ENCODE measurements at places on chromosomes 16 and 17.
A peak's percentile ranks its signal among the peaks of the same experiment; 100 is the strongest.

DNA sequence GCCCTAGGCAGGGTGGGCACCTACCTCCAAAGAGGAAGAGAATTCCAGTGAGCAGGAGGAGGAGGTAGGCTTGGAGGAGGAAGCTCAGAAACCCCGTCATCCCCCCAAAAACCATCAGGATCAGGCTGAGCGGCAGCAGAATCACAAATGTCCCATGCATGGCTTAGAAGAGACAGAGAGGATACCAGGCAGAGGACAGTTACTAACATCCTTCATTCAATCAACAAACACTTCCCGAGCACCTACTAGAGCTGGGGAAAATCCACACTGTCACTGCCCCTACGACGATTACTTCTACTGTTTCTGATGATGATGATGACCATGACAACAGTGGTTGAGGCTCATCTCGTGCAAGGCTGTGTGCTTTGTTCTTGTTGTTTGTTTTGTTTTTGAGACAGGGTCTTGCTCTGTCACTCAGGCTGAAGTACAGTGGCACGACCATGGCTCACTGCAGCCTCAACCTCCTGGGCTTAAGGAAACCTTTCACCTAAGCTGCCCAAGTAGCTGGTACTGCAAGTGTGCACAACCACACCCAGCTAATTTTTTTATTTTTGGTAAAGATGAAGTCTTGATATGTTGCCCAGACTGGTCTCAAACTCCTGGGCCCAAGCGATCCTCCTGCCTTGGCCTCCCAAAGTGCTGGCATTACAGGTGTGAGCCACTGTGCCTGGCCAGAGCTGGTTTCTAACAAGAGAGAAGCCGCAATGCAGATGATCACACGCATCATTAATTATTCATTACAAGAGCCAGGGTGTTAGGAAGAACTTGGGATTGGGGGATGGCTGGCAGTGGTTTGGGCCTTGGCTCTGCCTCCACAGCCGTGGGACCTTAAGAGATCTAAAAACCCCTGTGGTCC, 18.0 kb downstream of the TMEM114 start:
- no peak for DNase-seq

DNA sequence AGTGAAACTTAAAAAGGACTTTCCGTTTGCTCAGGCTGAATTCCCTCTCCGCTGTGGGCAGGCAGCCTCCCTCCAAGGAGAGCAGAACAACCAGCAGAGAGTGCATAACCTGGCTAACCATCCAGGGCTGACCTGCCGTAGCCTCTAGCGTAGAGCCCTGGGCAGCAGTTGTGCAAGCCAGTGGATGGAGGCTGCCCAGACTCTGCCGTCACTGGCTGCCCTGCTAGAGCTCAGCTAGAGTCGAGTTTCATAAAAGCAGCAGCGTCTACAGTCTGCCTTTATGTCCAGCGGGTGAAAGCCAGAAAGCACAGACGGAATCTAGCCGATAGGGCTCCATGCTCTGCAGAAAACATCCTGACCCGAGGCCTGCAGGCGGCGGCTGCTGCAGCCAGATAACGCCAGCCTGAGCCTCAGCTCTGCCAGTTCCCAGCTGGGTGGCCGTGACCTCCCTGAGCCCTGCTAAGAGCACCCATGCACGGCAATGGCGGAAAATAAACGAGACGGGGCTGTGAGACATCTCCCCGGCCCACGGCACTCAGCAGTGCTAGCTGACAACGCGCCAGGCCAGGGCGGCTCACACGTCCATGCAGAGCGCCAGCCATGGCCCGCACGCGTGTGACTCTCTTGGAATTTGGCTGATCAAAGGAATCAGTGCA, 231.3 kb downstream of the ENGASE start:
- no peak for DNase-seq

DNA sequence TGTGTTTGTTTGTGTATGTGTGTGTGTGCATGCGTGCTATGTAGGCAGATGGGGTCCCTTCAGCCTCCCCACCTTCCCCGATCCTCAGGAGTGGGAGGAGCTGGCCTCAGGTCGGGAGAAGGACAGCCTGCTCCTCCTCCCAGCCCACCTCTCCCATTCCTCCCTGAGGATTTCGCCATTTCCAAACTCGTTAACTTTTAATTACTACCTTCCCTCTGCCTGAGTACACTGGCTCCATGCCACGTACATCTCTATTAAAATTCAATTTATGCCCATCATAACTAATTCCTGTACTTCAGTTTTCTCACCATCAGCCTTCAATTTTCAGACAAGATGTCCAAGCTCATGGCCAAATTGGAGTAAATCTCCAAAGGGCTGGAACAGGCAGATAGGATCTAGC, 148.6 kb downstream of the SDK2 start:
- DNase-seq = no peak

DNA sequence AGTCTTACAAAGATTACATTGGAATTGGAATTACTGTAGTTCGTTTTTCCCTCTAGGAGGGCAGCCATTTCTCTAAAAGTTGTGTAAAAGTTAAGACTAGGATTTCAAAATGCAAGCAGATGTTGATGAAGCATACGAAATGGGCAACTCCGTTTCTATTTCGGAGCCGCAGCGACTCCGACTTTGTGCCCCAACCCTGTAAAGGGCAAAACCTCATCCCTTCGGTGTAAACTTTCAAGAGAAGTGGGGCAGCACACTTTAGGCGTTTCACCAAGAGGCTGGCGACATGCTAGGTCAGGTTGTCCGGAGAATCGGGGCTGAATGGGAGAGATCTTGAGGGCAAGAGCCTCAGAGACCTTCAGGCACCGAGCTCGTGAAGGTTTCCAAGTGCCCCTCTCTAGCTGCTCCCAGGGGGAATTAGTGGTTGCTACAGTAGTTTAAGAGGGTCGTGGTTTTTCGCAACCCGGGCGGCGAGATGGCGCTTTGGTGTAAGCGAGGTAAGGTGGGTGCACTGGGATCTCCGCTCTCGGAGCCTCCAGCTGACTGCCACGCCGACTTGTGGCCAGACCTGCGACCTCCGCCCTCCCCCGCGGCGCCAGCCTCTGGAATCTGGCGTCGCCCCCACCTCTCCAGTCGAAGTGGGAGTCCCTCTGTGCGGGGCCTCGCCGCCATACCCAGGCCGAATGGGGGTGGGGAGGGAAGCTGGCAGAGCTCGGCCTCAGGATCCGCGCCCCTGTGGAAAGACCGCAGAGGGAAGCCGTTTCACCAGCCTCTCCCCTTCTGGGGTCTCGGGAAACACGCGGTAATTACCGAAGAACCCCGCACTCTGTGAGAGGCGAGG, 1.0 kb upstream of the HEXIM2 start:
- DNase-seq = peak; percentile 43

DNA sequence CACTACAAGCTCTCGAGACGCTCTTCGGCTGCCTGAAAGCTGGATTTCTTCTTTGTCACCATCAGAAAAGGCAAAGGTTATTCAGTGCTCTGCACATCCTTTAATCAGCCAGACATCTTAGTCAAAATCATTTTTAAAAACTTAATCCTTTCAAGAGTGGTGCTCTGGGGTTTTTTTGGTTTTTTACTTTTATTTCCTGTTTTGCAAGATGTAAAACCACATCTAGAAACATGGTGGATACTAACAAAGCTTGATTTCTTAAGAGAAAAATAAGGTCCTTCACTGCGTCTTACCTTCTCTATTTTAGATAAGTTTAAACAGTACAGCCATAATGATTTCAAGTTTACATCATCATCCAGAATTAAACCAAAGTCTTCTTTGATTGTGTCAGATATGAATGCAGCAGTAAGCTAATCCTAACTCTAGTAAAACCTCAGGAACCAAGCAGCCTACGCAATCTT, 6.3 kb downstream of the ANKRD11 start:
- no peak for DNase-seq

DNA sequence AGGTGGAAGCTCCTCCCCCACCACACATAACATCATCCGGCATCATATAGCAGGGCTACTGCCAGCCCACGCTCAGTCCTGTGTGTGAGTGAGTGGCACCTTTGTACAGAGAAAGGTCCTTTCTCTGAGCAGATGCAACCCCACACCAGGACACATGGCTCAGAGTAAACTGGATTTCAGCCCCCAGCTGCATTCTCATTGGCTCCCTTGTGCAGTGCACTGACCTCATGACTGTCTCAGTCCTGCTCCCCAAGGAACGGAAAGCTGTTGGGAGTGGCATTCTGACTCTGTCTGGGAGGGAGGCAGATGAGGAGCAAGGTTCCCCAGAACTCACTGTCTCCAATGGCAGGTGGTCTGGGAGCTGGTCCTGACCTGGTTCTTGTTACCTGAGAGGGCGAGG, 244.1 kb downstream of the PHKB start:
- no peak for DNase-seq

- no peak for DNase-seq
Measured at GRCh38 chr16:4321286-4322120, 5.6 kb downstream of the GLIS2 start.

GRCh38 chr17:51508048-51508447, 247.7 kb downstream of the UTP18 start:
- DNase-seq = no peak

GRCh38 chr17:40150276-40150675, 9.9 kb downstream of the CASC3 start:
- DNase-seq = no peak

GRCh38 chr17:82977606-82978005, 101.8 kb upstream of the METRNL start:
- DNase-seq = no peak

DNA sequence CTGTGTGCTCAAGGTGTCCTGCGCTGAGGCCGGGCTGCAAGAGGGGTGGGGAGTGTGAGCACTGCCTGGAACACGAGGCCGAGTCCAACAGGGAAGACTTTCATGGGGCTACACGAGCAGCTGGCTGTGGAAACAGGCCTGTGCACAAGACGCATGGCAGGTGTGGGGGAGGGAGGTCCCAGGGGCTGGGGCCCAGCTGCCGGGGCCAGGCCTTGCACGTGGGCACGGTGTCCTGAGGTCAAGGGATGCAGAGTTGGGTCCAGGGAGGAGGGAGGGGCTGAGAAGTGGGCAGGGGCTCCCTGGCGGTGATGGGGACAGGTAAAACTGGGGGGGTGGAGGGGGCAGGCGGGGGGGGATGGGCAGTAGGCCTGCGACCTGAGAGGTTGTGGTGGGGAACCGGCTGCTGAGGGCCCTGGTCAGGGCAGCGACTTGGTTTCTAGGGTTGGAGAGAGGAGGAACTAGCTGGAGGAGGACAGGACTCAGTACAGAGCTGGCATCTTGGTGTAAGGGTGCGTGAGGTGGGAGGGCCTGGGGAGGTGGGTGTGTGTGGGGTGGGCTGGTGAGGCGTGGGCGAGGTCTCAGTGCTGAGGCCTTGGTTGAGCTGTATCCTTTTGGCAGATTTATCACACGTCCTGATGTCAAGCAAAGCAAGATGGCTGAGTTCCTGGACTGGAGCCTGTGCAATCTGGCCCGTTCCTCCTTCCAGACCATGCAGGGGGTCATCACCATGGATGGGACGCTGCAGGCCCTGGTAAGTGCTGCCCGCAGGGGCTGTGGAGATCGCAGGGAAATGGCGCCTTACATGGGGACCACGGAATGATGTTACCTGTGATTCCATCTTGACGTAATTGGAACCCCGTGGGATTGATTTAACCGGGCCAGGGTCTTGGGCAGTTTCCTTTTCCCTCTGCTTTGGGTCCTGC, 29.4 kb downstream of the TBCD start:
- DNase-seq = no peak

DNA sequence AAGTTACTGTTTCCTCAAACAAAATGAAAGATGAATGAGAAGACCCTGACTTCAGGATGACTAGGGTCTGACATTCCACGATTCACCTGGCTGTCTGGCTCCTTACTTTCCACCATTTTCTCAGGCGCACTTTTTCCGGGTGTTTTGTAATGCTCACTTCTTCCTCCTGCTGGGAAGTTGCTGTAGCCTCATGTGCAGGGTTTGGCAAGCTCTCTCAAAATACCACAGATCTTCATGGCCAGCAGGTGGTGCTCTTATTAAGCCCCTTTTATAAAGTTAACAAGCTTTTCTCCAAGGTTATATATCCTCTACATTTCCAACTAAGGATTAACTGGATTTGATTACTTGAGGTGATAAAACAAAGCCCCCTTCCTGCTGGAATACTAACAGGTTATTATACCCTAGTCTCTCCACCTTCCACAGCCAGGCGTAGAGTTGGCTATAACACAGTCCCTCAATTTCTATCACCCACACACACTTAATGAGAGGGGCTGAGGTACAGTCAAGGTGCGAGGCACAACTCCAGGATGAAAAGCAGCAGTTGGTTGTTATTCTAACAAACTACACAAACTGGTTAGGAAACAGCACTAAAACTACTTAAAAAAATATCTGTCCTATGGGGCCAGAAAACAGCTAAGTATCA, 45.4 kb downstream of the STH start:
- peak; percentile 19 for DNase-seq

DNA sequence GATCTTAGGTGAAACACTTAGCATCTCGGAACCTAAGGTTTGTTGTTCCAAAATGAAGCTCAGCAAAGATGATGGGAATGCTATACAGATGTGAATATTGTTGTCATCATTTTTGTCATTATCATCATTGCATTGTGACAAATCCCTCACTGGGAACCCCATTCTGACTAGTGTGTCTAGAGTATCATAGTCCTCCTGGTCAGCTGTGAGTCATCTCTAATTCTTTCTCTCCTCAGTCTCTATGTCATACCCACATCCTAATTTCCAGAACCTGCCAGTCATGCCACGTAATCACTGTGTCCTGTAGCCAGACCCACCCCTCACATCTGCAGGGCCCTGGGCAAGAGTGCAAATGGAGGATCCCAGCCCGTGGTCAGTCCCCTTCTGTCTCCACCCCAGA, 60.5 kb upstream of the CLEC3A start:
- DNase-seq = no peak

- DNase-seq = no peak
Measured at GRCh38 chr17:34177642-34178041, 77.4 kb upstream of the CCL2 start.

DNA sequence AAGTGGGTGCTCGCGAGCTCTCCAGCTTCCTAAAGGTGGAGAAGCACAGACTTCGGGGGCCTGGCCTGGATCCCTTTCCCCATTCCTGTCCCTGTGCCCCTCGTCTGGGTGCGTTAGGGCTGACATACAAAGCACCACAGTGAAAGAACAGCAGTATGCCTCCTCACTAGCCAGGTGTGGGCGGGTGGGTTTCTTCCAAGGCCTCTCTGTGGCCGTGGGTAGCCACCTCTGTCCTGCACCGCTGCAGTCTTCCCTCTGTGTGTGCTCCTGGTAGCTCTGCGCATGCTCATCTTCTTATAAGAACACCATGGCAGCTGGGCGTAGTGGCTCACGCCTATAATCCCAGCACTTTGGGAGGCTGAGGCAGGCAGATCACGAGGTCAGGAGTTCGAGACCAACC, 1.9 kb upstream of the STH start:
- no peak for DNase-seq
